ENCODE measurements at places on chromosomes 5 and 9.

DNA sequence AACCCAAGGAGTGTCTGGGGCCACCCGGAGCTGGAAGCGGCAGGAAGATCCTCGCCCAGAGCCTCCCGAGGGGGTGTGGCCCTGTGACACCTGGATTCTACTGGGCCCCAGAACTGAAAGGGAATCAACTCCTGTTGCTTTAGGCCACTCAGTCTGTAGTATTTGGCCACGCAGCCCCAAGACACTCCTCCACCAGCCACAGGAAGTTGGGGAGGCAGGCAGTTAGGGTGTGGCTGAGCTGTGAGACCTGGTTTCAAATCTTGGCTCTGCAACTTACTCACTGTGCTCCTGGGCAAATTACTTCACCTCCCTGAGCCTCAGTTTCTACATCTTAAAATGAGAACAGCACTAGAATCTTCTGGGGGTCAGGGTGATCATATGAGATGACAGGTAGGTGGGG is 119.8 kb upstream of the PPP1R26 start:
- DNase-seq, result no peak

DNA sequence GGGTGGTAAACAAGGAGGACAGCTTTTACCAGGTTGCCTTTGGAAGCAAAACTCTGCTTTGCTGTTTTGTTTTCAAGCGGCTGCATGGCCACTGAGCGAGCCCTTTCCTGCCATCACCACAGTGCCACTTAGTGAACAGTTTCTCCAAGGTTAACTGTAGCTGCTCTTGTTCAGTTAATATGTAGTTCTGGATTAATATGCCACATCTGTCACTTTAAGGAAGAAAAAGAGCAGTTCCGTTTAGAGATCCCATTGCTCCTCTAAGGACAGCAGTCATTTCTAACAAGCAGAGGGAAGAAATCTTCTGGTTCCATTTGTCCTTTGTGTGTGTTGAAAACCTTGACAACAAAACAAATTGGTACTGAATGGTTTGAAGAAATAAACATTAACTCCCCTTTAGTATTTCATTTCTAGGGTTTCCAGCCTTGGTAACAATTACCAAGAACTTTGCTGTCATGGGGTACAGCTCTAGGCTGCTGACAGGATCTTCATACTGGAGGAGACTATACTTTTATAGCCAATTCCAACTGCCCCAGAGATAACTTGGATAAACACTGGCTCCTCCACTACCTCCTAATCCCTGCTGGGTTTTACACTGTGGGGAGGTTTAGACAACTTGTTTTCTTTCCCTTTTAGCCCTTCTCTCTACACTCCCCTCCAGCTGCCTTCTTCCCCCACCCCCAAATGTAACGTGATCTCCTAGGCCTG is 10.3 kb upstream of the ABL1 start:
- DNase-seq, result no peak

DNA sequence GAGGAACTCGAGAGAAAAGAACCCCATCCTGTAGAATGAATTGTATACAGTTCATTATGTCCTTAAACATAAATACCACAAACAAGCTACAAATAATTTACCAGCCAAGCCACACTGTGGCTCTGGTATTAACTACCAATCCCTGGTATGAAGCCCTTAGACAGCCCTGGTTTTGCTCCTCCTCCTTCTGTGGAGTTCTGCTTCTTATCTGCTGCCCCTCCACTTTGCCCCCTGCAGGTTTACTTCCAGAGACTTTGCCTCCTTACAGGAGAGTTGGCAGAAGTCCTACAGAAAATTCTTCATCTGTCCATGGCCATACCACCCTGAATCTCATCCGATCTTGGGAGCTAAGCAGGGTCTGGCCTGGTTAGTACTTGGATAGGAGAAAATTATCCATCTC is 219.8 kb downstream of the ACTL7B start:
- peak; percentile 13 for DNase-seq

- DNase-seq, result no peak
Measured at GRCh38 chr5:134845335-134845851, 375 bp upstream of the C5orf24 start.

- no peak for DNase-seq
Measured at GRCh38 chr5:88952344-88952743, 69.4 kb upstream of the MEF2C start.

GRCh38 chr9:136857166-136857565 is 5.0 kb downstream of the MAMDC4 start:
- no peak for DNase-seq

DNA sequence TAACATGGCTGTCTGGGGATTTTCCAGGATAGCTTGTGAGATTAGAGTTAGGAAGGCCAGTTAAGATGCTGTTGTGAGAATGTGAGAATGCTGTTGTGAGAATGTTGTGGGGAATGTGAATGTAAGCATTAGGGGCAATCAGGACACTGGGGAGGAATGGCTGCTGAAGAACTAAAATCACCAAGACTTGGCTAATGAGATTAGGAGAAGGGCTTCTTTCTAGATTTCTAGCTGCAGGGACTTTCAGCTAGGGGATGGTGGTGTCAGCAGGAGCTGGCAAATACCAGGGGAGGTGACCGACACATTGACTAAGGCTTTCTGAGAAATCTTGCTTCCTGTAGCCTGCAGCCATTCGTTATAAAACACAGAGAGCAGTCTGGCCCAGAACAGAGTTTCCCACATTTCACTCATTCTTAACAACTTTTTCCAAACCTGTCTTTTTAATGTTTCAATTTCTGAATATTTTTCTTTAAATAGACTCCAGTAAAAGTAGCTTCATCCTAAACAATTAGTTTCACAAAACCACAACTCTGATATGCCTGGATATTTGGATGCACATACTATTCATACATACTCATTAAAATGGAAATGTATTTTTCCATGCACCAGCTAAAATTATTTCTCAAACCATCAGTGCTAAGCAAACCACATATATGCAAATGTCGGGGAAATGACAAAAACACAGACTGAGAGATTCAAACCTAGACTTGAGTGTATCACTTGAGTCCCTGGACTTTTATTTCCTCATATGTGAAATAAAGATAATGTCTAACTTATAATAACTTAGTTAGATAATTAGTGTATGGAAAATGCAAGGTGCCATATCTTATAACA is 89.3 kb upstream of the TNC start:
- no peak for DNase-seq

DNA sequence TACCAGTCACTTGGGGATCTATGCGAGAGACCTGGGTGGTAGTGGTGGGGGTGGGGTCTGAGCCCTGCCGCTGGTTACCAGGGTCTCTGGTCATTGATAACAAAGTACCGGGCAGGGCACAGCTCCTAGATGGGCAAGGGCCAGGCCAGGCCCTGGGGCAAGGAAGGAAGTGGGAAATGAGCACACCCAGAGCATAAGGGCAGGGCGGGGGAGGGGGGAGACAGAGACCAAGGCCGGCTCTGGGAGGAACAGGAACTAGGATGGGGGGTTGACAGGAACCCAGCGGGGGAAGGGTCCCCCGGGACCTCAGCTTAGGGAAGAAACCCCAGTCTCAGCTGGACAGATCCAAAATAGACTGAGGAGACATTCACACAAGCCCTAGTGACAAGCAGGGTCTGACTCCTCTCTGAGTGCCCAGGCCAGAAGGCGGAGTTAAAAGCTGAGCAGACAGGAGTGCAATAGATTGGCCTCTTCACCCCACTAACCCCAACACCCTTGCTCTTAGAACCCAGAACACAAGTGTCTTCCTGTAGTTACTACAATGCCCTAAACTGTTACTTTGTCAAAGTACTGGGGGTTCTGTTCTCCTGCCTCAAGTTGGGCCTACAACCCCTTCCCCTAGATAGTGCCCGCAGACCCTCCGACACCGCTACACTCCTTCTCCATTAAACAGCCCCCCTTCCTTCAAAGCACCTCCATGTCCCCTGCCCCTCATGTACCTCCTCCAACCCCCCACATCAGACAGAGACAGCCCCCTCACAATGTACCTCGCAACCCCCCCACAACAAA is 628 bp downstream of the ATOSB start:
- DNase-seq, result peak; percentile 3

- DNase-seq, result no peak
Measured at GRCh38 chr9:11546231-11546630, 933.4 kb upstream of the PTPRD start.

DNA sequence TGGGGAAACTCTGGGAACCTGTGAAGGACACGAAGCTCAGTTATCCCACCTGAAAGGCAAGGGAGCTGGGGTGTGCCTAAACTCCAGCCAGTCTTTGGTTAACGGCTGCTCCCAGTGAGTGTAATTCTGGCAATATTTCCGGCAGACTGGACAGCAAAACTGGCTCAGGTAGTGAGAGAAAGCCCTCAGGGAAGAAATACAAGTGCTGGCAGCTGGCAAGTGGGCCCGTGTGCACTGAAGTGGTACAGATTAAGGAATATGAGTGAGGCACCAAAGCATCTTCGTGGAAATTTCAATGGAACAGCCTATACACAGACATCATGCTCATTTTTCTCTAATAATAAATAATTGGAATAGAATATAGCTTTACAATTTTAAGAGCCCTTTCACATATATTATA is 56.2 kb downstream of the ABHD17B start:
- no peak for DNase-seq

- no peak for DNase-seq
Measured at GRCh38 chr9:93654351-93654961, 78.1 kb downstream of the PHF2 start.

GRCh38 chr5:82641331-82642003 is 363.3 kb upstream of the RPS23 start:
- DNase-seq, result peak; percentile 85

DNA sequence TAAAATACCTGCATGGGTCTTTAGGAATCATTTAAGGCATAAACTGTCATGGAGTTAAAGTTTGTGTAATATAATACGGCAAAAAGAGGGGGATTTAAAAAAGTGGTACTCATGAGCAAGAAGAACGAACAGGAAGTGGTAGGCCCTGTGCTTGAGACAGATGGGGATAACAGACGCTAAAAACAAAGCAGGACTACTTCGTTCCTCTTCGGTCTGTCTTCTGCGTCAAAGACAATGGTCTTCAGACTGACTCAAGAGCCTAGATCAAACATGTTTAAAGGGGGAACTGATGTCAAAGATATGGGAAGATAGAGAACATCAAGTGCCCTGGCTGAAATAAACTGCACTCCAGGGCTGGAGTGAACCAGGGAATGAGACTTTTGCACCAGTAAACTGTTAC is 59.8 kb upstream of the RFX3 start:
- DNase-seq, result no peak

GRCh38 chr5:40991168-40991980 is 79.8 kb downstream of the MROH2B start:
- DNase-seq, result no peak

- DNase-seq, result no peak
Measured at GRCh38 chr5:54851449-54851848, 133.9 kb downstream of the ESM1 start.

- no peak for DNase-seq
Measured at GRCh38 chr9:12993466-12993865, 218.6 kb downstream of the LURAP1L start.

- DNase-seq, result no peak
Measured at GRCh38 chr9:72687331-72687730, 165.9 kb downstream of the TMC1 start.

- DNase-seq, result peak; percentile 74
Measured at GRCh38 chr9:87662808-87663528, 63.0 kb upstream of the CTSL start.

GRCh38 chr5:66669086-66669861 is 73.1 kb downstream of the MAST4 start:
- no peak for DNase-seq

GRCh38 chr9:18228101-18228500 is 245.9 kb upstream of the ADAMTSL1 start:
- DNase-seq, result no peak

GRCh38 chr5:142542906-142543305 is 143.0 kb downstream of the FGF1 start:
- peak; percentile 28 for DNase-seq

- DNase-seq, result no peak
Measured at GRCh38 chr5:151040211-151040747, 19.9 kb downstream of the GPX3 start.

GRCh38 chr9:91714020-91714806 is 235.8 kb downstream of the ROR2 start:
- DNase-seq, result no peak

DNA sequence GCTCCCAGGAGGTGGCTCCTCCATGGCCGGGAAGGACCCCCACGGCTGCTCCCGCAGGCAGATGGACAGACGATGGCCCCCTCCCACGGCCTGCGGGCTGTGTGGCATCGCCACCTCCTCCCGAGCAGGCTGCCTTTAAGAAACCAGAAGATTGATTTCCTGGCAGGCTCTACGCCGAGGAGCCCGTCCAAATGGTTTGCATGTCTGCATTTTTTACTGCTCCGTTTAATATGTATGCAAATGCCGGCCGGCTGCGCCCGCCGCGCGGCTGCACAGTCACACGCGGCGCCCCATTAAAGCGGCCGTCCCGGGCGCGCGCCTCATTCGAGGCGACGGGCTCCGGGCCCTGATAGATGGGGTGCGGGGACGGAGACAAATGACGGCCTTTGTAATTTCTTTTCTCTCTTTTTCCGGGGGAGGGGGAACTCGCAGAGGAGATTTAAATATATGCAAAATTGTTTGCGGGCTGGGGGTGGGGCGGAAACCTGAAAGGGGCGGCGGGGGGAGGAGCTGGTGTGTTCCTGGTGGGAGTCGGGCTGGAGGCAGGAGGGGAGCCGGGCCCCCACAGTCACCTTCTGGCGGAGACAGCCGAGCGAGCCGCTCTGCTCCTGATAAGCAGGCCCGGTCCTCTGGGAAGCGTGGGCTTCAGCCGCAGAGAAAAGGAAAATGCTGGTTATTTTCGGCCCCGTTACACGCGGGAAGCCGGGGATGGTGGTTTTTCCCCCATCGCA is 158.7 kb upstream of the IER5L start:
- DNase-seq, result no peak

DNA sequence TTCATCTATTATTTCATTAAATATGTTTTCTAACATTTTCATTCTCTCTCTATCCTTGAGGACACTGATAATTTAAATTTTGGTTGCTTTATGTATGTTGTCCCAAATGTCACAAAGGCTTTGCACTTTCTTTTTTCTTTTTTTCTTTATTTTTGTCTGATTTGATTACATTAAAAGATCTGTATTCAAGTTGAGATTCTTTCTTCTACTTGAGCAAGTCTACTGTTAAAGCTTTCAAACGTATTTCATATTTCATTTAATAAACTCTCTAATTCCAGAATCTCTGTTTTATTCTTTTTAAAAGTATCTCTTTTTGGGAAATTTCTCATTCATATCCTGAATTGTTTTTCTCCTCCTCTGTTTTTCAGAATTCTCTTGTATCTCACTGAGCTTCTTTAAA is 106.5 kb downstream of the GNA14 start:
- DNase-seq, result no peak

GRCh38 chr5:135814316-135814715 is 20.1 kb upstream of the SLC25A48 start:
- DNase-seq, result no peak

GRCh38 chr9:97954550-97954989 is 16.6 kb upstream of the HEMGN start:
- peak; percentile 12 for DNase-seq

GRCh38 chr9:125959951-125960619 is 212.9 kb downstream of the PBX3 start:
- no peak for DNase-seq

- no peak for DNase-seq
Measured at GRCh38 chr5:90911169-90911568, 352.6 kb downstream of the ADGRV1 start.

All from SW 1271 (cell line).